Body of pancreas (tissue), 4 donors: ENCODE measurements at places on chromosomes 4 and X. TPM values are rescaled to one million over a fixed set of nuclear protein-coding genes. Genes with fewer than 3 reads are reported as not detected.

- H3K27me3 ChIP-seq, result no peaks in the 10 kb centered on the region
- H3K4me1 ChIP-seq, result no peaks in the 10 kb centered on the region
- no peak overlapping the region for H3K4me3 ChIP-seq
- no peaks in the 10 kb centered on the region for H3K36me3 ChIP-seq
- no peak for DNase-seq
Measured at GRCh38 chr4:14289708-14290107, 662.2 kb upstream of the BOD1L1 start.

DNA sequence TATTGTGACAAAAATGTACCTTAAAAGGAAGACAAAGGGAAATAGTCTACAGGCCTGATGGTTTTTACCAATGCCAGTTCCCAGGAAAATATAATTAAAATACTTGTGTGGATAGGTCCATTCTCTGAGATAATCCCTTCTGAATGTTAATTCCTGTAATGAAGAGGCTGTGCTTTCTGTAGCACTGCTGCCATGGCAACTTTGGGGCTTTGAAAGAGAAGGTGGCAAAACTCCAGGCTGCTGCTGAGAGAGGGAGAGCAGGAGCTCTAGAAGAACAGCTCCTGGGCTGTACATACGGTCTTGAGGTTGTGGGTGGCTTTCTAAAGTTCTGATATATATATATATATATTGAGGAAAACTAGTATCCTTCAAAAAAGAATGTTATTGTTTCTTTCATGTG, 125.4 kb downstream of the PDLIM5 start:
- no peak overlapping the region for H3K4me3 ChIP-seq
- peak; percentile 41 for DNase-seq
- H3K27me3 ChIP-seq, result no peaks in the 10 kb centered on the region
- H3K27ac ChIP-seq, result no peak overlapping the region

- H3K36me3 ChIP-seq, result no peaks in the 10 kb centered on the region
- H3K27me3 ChIP-seq, result no peaks in the 10 kb centered on the region
- no peak for DNase-seq
- H3K4me1 ChIP-seq, result no peaks in the 10 kb centered on the region
Measured at GRCh38 chr4:64880557-64880956, 471.3 kb upstream of the TECRL start.

DNA sequence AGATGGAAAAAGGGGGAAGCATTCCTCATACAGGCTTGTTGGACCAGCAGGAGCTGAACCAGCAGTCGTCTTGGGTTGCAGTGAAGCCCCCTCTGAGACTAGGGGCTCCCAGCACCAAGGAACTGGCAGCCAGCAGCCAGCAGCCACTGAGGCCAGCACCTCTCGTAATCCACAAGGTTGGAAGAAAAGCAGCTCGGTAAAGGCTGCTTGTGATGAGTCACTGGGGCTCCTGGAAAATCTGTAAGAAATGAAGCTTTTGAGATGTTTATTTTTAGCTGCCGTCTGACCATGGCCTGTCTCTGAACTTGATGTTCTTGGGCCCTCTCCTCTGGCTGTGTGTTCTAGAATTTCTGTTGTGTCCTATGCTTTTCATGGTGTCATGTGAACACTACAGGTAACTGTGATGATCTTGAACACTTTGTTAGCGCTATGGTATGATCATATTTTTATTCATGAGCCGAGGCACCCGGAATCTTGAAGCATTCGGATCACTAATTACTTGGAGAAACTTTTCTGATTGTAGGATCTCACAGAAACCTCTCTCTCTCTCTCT, 18.6 kb downstream of the CLCN4 start:
- H3K4me1 ChIP-seq, result peaks cover 13% of the 10 kb centered on the region
- H3K27me3 ChIP-seq, result no peaks in the 10 kb centered on the region
- no peak overlapping the region for H3K4me3 ChIP-seq
- H3K27ac ChIP-seq, result no peak overlapping the region

CPE gene
- 71.6 TPM for total RNA-seq
